ENCODE measurements at places on chromosomes 11 and 22. TPM values are rescaled to one million over a fixed set of nuclear protein-coding genes. Genes with fewer than 3 reads are reported as not detected.
A peak's percentile ranks its signal among the peaks of the same experiment; 100 is the strongest.

Gene OR4P4
- polyA plus RNA-seq = 0.17 TPM

DNA sequence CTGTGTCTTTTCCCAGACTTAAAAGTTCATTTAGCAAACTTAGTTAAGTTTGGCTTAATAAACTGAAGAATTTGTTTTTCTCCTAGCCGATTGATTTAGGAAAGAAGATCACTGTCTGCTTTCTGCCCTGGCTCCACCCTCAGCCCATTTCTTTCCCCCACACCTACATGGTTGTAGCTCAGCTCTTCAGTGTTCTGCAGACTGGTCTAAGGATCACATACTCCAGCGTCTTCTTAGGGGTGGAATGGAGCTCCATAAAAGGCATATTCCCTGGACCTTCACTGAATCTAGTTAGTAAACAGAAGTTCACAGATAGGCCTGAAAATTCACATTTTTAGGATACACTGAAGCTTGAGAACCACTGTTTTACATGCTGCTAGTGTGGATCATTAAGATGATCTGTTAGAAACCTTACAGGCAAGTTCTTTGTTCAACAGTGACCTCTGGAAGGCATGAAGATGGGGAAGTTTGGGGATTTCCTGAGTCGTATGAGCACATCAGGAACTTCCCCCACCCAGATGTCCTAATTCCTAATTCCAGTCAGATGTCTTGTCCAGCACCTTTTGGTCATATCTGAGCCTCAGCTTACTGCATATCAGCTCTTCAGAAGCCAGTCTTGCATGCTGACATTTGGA is 16.8 kb downstream of the PIWIL4 start:
- DNase-seq = no peak

DNA sequence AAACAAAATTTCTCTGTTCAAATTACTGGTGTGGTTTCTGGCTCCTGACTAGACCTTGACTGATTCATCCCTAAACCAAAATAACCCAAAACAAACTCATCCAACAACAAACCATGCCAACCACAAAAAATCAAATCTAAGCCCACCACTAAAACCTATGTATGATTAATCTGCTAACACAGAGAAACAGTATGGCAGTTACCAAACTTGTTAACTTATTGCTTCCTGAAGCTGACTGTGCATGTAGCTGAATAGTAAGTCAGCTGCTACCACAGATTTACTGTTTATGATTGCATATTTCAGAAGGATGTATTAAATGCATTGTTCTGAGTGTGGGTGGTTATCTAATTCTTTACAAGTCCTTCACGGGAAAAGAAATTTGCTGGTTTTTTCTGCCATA is 231.1 kb downstream of the SWAP70 start:
- no peak for DNase-seq

DNA sequence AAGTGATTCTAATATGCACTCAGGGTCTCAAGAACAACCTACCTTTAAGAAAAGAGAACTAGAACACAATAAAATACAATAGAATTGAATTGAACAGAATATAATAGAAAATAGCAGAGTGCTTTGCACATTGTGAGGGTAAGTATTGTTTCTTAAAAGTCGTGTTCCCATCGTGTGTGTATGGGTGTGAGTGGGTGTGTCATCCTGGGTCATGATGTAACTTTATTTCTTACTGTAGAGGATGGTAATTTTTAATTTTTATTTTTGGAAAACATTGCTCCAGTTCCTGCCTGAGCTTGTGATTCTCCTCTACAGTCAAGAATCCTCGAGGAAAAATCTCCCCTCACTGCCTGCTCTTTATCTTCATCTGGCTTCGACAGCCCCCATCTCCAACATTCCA is 75.7 kb upstream of the CSNK2A3 start:
- no peak for DNase-seq

DNA sequence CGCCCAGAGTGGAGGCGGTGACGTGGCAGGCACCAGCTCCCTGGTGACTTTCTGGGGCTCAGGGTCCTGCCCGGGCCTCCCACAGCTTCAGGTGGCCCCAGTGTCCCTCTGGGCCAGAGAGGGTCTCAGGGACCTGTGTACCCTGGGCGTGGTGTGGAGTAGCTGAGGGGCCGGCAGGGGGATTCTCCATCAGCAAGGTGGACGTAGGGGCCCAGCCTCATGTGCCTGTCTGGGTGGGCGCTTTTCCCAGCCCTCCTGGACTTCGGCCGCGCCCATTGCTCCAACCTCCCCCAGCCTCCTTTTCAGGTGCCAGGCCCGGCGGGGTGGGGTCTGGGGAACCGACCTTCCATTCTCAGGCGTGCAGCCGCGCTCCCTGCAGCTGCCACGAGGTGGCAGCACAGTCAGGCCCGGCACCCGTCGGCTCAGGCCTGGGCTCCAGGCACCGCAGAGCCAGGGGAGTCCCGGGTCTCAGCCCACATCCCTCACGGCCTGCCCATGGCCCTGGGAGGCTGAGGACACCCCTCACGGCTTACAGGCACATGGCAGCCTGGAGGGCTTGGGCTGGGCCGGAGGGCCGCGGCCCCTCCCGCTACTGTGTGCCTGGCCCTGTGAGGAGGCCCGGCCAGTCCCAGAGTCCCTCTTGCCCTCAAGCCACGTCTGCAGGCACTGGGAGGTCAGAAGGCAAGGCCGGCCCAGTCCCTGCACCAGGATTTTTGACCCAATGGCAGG is 19.9 kb upstream of the MUC5B start:
- no peak for DNase-seq

GRCh38 chr11:62707277-62707861 is at the start of the genes BSCL2 and GNG3:
BSCL2 (minus strand) TSS chr11:62707424; CDS start chr11:62707195, 229 bp downstream.
GNG3 (plus strand) TSS chr11:62707676; CDS start chr11:62708296, 620 bp downstream.
- DNase-seq = no peak

Gene STK33
- 27.0 TPM for polyA plus RNA-seq

GRCh38 chr11:114942207-114942606 is 263.9 kb downstream of the NXPE2 start:
- no peak for DNase-seq

GRCh38 chr22:18965526-18966421 is 29.7 kb upstream of the PRODH start:
- no peak for DNase-seq

DNA sequence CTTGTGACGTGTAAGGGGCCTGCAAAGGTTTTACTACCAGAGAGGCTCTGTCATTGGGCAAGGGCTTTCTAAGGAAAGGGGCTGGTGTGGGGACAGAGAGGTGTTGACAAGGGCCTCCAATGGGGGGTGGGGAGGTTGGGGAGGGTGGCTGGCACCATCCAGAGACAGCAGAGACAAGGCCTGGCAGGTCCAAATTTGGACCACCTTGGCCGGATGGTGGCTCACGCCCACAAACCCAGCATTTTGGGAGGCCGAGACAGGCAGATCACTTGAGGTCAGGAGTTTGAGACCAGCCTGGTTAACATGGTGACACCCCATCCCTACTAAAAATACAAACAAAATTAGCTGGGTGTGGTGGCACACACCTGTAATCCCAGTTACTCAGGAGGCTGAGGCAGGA is 2.2 kb upstream of the CHRM4 start:
- DNase-seq = no peak

GRCh38 chr11:128962896-128963295 is 20.2 kb upstream of the TP53AIP1 start:
- DNase-seq = no peak

DNA sequence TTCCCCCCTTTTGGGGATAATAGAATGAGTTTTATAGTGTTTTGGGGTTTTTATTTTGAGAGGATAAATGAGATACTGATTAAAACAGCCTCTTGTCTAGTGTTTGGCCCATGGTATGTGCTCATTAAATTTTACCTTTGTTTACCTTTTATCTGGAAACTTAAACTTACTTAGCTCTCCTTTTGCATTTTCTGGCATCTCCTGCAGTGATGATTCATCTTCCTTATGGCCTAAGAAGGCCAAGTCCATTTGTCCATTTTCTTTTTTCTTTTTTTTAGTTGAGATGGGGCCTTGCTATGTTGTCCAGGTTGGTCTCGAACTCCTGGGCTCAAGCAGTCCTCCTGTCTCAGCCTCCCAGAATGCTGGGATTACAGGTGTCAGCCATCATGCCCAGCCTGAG is 156.3 kb downstream of the COMMD9 start:
- DNase-seq = no peak

Gene SCARF2
- polyA plus RNA-seq = 31.2 TPM

DNA sequence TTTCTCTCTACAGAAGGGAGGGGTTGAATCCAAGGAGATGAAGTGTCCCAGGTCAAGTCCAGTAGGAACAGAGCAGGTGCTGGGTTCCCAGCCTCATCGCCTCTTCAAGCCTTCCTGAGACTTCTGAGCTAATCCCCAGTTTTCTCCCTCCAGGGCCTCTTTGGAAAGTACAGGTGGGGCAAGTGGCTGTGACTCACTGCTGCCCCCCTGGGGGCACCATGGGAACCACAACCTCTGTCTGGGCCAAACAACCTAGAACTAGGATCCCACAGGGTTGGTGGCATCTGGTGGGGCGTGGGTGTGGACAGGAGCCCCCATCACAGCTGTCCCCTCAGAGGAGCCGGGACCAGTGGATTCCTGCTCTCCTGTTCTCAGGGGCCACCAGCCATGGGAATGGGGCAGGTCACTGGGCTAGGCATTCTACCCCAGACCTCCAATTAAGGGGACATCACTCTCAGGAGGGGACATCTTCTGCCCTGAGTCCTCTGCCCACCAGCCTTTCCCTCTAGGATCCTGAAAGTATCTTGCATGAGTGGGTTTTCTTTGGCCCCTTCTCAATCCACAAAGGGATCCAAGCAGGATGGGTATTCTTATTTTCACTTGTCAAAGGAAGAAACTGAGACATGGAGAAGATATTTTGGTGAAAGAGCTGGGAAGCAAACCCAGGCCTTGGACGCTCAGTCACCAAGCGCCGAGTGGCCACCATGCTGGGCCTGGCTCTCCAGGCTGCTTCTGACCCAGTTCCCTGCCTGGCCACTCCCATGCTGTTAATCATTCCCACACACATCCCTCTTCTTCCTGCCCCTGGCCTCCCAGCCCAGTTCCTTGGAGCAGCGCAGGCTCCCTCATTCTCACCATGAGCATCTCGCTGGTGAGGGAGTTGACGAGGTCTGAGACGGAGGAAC is 23.8 kb downstream of the LRRC10B start:
- DNase-seq = no peak

DNA sequence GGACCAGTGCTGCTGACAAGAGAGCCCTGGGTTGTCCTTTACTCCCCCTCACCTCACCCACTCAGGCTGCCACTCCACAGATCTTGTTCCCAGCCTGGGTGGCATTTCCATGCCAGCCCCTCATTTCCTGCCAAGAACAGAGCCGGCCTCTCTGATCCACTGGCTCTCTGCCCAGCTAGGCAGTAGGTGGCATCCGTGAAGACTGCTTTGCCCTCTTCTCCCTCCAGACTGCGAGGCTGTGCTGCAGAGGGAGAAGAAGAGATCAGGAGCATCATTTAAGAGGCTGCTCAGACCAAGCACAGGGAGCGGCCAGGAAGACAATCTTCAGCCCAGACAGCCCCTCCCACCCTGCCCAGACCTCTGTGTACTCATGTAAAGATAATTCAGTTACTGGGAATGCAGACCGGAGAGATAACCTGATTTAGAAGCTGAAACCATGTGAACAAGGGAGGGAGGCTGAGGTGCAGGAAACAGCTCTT is 126.9 kb upstream of the NCAM1 start:
- DNase-seq = no peak

GRCh38 chr11:62858201-62858600 is 18.8 kb upstream of the WDR74 start:
- DNase-seq = no peak

DNA sequence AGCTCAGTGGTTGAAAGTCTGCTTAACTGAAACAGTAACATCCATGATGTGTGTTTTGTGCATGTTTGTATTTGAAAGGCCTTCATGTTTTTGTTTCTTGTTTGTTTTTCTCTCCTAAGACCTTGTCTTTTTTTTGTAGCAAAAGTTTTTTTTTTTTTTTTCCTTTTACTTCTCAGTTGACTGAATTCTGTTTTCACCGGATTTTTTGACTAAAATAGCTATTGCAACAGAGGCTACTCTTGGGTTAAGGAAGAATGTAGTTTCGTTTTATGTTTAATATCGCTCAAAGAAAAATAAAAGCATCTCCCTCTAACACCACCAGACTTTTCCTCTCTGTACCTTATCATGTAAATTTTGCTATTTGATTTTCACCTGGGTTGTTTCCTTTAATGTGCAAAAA is 15.1 kb downstream of the APOL6 start:
- DNase-seq = no peak

Gene TSKU
- polyA plus RNA-seq = 28.8 TPM

DNA sequence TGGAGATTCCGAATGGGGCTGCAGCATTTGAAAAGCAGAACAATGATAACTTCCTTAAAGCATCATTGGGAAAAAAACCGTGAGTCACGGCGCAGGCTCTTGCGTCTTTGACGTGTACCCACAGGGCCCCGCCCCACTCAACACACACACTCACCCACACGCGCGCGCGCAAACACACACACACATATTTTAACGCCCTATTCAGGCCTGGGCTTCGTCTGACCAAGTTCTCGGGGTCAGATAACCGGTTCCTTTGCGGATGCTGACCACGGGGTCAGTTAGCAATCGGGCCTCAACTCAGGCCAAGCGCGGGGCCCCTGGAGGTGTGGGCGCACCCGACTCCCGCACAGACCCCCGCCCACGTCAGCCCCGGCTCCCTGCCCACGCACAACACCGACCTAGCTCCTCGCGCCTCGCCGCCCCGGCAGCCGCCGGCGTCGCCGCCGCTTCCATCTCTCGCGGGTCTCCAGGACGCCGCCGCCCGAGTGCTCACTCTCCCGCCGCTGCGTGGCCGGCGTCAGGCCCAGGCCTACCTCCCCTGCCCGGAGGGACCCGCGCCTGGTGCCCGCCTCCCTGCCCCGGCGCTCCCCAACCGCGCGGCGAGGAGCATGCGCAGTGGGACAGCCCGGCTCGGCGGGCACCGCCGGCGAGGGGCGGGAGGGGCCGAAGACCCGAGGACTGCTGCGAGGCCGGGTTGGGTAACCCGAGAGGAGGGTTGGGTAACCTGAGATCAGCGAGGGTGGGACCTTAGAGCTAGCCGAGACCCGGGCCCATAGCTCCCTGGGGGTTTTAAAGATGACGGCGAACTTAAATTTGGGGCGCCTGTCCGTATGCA is at the start of gene SLC36A4:
Gene SLC36A4, minus strand, starts transcription at position 612 of the 835 bp plus-strand sequence. Its CDS starts 159 bp downstream, at position 453.
- DNase-seq = peak; percentile 64

DNA sequence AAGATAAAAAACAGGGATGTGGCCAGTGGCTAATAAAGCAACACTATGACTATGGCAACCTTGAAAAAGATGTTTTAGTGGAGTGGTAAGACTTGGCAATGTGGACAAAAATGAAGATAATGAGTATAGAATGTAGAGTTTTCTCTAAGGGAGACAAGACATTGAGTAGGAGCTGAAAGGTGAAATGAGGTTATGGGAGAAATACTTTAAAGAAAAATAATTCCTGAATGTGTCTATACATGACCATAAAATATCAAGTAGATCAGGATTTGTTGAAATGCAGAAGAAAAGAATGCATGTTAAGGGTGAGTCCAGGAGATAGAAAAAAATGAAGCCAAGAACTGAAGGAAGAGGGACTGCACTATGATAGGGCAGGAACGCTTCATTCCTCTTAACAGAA is 101.6 kb upstream of the CARD18 start:
- no peak for DNase-seq

Measured in left renal cortex interstitium (tissue), 4 donors.